Activated naive CD8-positive, alpha-beta T cell treated with anti-CD3 and anti-CD28 coated beads for 36 hours (primary cell): ENCODE measurements at places on chromosomes 11 and 22.

GRCh38 chr11:34795641-34796040 lies 120.5 kb downstream of the APIP start:
- DNase-seq = no peak

GRCh38 chr11:119789766-119790407 lies 60.9 kb upstream of the NECTIN1 start:
- no peak for DNase-seq

DNA sequence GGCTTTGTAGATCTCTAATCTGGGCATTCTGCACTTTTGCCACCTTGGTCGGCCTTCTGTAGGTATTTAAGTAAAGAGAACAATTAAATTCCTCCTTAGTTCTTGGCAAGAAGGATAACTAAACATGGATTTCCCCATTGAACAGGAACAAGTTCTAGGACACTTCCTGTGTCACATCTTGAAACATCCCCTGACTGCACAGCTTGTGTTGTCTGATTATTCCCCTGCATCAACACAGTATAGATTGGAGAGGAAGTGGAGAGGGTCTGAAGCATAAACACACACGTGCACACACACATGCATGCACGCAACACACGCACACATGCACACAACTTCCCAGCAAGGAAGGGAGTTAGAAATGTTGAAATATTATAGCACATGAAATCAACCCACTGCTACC lies 8.6 kb downstream of the ISX start:
- DNase-seq = no peak

DNA sequence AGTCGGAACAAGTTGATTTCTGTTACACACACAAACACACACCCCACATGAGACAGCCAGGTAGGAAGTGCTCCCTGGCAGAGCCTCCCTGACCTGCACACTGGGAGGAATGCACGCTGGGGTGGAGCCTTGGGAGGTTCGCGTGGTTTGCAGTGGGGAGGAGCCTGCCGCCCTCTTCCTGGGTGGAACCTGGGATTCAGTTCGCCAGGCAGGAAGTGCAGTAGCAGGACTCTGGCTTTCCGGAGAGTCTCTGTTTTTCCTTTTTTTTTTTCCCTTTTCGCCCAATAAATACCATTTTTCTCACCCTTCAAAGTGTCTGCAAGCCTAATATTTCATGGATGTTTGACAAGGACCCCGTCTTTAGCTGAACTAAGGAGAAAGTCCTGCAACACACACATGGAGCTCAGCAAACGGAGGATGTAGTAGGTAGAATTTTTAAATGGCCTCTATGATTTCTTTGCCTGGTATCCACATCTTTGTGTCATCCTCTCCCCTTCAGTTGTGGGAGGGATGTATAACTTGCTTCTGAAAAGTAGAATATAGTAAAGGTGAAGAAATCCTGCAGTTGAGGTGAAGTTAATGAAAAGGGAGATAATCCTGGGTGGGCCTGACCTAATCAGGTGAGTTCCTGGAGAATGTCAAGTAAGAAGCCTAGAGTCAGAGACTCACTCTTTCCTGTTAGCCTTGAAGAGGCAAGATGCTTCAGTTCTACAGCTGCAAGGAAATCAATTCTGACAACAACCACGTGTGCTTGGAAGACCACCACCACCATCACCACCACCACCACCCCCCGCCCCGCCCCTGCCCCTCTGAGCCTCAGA lies 72.9 kb downstream of the PIWIL4 start:
- no peak for DNase-seq

DNA sequence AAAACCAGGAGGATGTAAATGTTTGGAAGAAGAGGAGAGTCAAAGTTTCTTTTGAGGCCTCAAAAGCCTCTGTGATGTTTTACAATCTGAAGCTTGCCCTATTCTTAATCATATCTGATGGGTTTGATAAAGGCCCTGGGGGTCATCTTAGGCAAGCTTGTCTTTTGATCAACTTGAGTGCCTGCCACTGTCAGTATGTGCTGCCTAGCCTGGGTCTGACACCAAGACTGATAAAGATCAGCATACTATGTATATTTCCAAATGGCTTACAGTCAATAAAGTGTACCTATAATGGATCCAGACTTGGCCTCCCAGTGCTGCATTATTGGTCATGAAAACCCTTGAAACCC lies 12.7 kb downstream of the EHF start:
- no peak for DNase-seq

DNA sequence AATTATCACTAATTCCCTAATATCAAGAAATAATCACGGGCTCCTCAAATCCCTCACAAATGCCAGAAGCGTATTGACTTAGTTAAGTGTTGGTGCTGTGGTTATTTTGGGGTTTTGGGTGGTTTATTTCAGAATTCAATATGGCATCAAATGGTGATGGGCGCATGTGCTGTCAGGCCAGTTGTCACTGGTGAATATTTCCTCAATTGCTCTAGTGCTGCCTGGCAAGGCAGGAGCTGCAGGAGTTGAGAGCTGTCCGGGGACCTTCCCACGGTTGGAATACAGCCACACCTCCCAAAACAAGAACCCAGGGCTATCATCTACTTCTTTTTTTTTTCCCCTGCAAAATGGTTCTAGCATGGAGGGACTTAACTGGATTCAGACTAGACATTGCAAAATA lies 10.3 kb downstream of the IGLL5 start:
- DNase-seq = no peak

DNA sequence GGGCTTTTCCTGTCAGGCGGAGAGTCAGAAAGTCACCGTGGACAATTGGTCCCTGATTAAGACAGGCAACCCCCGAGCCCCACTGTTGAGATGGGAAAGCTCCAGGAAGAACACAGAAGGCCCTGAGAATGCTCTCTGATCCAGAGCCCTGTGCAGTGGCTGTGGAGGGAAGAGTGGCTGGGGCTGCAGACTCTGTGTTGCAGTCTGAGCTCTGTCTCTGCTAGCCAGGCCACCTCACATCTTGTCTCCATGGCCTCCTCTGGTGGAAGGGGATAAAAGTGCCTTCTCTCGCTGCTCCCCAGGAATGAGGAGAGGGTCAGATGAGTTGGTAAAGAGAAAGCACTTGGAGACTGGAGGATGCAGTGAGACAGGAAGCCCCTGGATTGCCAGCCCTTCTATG lies 141.2 kb downstream of the CEP164 start:
- no peak for DNase-seq

DNA sequence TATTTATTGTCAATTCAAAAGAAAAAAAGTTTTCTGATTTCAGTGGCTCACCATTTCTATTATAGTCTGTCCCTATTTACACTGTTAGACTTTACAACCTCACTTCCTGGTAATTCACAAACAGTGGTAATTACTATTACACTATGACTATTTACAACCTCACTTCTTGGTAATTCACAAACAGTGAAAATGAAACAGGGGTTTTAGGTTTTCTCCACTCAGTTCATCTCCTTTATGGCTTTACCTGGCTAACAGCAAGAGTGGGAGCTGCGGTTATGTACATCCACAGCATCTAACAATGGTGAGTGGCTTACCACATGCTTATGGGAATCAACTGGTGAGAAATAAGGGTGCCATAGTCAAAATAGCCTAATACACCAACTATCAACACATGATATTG lies 166.4 kb downstream of the CASP12 start:
- DNase-seq = no peak

DNA sequence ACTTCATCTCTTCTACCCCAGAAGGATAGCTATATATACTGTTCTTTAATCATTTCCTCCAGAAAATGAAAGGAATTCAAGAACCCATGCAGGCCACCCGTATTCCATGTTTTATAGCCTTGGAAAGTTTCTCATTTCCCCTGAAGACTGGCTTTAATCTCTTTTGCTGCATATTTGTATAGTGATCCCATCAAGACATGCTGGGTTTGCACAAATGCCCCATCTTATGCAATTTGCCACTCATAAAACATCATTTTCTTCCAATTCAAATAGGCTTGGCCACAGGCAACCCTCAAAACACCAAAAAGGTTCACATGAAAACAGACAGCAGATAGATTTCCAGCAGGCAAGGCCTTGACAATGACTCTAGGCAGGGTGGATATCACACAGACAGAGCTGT lies 28.3 kb upstream of the APOA1 start:
- no peak for DNase-seq

- peak; percentile 12 for DNase-seq
These were observed 47.8 kb downstream of the DBX1 start for GRCh38 chr11:20112291-20113148.

DNA sequence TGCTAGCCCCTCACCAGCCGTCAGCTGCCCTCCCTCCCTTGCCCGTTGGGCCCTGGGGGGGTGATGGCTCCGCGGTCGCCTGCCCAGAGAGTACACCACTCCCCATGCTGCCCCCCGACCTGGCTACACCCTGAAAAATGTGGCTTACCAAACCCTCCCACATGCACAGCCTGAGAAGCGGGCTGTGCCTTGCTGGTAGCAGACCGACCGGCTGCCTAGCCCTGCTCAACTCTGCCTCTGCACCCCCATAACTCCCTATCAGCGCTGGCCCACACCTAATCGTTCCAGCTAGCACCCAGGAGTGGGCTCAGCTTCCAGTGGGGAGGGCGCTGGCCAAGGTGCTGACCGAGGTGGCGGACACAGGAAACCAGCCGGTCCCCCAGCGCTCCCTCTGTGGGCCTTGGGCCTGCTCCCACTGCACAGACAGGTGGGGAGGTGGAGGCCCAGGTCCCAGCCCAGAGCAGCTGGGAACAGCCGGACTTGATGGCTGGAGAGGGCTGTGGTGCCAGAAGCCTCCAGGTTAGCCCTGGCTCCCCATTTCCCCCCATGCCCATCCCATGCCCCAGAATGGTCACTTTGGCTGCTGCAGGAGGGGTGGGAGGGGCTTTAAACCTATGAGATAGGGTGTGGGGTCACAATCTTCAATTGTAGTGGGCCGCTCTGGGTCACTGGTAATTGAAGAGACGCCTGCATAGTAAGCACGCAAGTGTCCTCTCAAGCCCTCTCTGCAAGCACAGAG lies 32.1 kb upstream of the PRODH start:
- DNase-seq = no peak
